D721Med (cell line): ENCODE measurements at places on chromosomes 12 and 14.

DNA sequence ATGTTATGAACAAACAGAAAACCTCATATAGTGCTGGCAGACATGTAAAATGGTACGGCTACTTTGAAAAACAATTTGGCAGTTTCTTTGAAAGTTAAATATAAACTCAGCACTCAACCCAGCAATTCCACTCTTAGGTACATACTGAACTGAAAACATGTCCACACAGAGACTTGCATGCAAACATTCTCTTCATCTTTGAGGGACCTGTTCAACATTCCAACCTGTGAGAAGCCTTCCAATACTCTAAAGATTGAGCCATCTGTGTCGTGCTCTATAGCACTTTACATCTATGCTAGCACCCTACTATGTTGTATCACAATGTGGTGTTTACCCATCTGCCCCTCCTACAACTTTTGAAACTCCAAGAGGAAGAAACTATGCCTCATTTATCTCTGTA, 79.3 kb downstream of the DNAI7 start:
- no peak for DNase-seq

DNA sequence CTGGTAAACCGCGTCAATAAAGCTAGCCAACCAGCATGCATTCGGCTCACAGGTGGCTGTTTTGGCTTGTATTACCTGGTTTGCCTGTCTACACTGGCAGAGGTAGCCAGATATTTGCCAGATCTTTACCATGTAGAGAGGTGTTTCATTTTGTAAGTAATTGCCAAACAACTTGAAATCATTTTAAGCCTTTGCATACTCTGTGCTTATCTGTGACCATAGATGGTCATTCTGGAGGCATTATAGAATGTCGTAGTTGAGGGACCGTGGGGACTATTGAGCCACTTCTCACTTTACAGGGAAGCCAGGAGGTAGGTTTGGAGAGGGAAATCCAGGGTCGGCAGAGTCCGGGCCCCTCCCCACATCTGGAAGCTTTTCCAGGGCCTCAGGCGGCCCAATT, 5.9 kb downstream of the ADGRD1 start:
- DNase-seq = no peak

GRCh38 chr12:54053003-54053750, 458 bp upstream of the HOXC4 start:
- DNase-seq = no peak

GRCh38 chr12:11433664-11434063, 38.3 kb upstream of the PRB2 start:
- no peak for DNase-seq
